Caki2 (cell line): ENCODE measurements at places on chromosomes 3 and 15.

DNA sequence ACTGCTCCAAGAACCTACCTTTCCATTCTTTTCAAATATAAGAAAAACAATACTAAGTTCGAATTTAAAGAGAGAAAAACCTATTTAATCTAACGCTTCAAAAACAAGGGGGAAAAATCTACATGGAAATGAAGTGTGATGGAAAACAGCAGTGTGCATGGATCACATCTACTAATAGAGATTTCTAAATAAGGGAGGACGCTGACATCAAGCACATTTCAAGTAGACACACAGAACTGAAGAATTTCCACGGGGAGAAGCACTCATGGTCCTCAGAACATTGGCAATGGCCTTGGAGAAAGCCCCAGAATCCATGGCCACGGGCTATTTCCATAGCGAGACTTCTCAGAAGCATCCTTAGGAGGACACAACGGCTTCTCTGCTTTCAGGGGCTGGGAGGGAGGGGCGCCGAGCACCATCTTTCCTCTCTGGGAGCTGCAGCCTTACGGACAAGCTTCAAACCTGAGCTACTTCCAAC is 1.0 kb downstream of the TASOR start:
- no peak for DNase-seq

- DNase-seq, result no peak
These were observed 31.8 kb upstream of the RARB start for GRCh38 chr3:25396251-25396650.

GRCh38 chr15:28164876-28165275 is 65.8 kb upstream of the OCA2 start:
- no peak for DNase-seq

DNA sequence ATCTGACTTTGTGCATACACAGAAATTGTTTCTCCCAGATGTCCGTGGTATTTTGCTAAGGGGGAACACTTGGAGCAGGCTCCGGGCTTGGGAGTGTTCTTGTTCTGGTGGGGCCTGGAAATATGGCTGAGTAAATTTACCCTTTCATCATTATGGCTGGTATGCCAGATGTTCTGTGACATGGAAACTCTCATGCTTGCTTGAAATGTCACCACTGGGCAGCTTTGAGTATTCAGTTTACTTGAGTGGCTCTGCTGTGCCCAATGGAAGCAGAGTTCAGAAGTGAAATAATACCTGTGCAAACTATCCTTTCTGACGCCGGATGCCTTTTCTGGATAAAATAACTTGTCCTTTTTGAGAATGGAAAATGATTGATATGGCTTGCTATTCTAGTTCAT is 283.6 kb upstream of the TPM1 start:
- DNase-seq, result no peak
